Hypothalamus (tissue), 51 donors: ENCODE measurements at places on chromosomes 5 and 9.

- DNase-seq, result no peak
Observed at GRCh38 chr5:111685969-111686368, 71.0 kb downstream of the NREP start.

DNA sequence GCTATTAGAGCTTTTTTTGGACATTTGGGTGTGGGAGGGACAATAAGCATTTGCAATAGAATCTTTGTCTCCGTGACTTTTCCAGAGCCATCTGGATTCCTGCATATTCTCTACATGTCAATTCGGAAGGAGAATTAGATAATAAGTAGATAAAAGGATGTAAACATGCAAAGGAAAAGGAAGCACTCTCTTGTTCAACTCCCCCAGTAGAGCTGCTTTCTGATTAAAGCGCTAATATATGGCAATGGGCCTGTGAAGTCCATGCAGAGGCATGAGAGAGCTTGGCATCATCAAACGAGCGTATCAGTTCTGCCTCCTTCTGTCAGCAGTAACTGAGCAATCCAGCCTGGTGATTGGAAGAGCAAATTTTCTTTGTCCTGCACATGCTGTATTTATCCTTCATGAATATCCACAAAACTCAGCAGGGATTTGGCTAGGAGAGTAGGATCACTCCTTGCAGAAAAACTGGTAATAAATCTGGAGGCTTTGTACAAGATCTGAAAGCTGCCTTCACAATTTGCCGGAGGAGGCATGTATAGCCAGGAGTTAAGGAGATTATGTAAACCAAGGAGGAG lies 1752.9 kb downstream of the MAT2B start:
- no peak for DNase-seq

- DNase-seq, result no peak
Observed at GRCh38 chr9:70053864-70054263, 10.2 kb downstream of the MAMDC2 start.

- DNase-seq, result no peak
Observed at GRCh38 chr9:134258828-134259546, 67.3 kb upstream of the RXRA start.

- DNase-seq, result no peak
Observed at GRCh38 chr5:68259700-68260099, 44.1 kb downstream of the PIK3R1 start.

GRCh38 chr5:74028406-74028805 lies 402.4 kb downstream of the ARHGEF28 start:
- DNase-seq, result no peak

DNA sequence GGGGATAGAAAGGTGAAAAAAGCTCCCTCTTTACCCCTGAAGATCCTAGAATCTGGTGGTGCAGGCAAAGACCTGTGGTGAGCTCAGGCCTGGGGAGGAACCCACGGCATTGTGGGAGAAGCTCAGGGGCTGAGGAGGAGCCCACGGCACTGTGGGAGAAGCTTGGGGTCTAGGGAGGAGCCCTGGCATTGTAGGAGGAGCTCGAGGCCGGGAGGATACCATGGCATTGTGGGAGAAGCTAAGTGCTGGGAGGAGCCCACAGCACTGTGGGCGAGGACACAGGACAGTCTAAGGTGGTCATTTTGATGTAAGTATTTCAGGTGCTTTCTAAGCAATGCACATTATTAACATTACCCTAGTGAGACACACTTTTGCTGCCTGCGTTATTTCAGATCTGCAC lies 179.7 kb downstream of the HSD17B3 start:
- DNase-seq, result no peak

GRCh38 chr5:116084287-116084691 lies 536 bp upstream of the COMMD10 start:
- DNase-seq, result no peak

DNA sequence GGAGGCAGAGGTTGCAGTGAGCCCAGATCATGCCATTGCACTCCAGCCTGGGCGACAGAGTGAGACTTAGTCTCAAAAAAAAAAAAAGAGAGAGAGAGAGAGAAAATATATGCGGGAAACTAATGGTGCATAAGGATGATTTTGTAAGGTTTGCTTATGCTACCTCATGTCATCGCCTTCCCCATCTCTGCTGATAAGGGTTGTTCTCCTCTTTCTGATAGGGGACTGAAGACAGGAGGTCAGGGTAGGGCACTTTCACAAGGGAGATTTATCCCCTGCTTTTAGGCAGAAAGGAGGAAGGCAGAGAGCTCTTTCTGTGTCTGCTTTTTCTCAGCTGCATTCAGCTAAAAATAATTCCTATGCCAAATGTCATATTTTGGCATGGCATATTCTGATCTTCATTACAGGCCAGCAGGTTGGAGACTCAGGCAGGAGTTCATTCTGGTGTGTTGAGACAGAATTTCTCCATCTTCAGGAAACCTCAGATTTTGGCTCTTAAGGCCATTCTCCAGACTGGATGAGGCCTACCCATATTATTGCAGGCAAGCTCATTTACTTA lies 220.2 kb downstream of the AUH start:
- DNase-seq, result no peak

DNA sequence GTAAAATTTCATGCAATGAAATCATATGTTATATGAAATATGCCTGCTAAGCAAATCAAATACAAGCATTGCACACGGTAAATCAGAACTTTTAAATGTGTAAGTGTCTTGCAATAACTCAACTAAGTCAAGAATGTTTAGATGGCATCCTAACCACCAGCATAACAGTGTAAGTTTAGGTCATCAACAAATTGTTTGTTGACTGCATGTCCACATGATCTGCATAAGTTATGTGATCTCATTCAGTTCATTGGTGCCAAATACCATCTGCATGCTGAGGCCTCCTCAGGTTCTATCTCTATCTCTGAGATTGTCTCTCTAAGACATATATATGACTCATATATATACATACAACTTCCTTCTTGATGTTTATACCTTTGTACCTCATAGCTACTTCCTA lies 159.6 kb upstream of the STK32A start:
- DNase-seq, result no peak

DNA sequence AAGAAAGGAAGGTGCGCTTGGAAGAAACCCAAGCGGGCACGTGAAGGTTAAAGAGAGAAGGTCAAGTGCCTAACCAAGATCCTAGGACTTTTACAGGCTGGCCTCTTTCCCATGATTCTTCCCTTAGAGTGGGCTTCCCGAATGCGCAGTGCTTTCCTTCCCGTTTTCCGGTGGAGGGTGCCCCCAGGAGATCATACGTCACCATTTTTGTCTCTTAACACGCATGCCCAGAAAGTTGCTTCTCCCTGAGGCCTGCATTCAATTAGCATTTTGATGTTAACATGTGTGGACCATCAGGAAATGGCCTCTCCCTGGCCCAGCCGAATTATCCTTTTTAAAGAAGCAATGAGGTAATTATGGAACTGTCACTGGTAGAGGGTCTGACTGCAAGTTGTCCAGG lies 1.9 kb upstream of the RUSC2 start:
- DNase-seq, result no peak

- DNase-seq, result no peak
Observed at GRCh38 chr5:43150075-43150474, 29.4 kb downstream of the ZNF131 start.

DNA sequence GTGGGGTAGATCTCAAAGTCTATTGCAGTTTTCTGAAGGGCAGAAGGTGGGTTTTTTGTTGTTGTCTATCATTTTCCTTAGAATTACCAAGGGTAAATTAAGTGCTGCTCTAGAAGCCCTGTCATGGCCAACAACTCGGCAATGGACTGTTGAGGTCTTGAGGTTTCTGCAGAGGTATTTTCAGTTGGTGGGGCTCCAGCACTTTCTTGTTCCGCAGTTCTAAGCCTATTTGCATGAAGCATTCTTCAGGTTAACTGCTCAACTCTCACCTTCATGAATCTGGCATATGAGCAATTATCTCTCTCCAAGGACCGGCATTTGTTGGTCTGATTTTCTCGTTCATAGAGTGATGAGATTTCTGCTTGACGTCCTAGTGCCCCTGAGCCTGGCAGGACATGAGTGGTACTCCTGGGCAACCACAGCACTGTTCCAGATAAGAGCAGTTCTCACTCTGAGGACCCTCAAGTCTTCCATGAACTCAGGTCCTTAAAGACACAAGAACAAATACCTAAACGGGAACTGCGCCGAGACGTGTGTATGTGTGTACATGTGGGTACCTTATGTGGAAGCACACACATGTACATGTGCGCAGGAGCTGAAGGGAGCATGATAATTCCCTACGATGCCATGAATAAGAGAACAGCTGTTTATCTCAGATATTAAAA lies 544.5 kb downstream of the CSNK1G3 start:
- DNase-seq, result no peak

- no peak for DNase-seq
Observed at GRCh38 chr5:173114536-173114935, 29.8 kb upstream of the BNIP1 start.

GRCh38 chr9:34413231-34413852 lies 36.6 kb upstream of the MYORG start:
- peak; percentile 38 for DNase-seq

GRCh38 chr9:73805111-73805510 lies 653.4 kb downstream of the ANXA1 start:
- DNase-seq, result no peak

DNA sequence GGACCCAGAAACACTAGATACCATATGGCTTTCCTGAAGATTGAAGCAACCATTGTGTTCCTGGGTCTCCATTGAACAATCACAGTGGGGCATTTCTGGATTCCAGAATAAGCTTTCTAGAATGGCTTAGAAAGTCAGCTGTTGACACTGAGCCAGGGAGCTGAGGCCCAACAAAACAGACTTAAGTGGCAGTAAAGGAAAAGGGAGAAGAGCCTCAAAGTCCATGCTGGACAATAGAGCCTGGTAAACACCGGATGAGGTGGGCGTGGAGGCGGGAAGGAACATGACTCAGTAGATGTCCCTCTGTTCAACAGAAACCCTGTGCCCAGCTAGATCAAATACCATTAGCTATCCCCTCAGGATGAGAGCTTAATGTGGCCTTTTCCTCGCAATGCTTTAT lies 14.8 kb downstream of the SPARC start:
- DNase-seq, result no peak

- DNase-seq, result no peak
Observed at GRCh38 chr5:35316611-35317274, 86.5 kb upstream of the PRLR start.

DNA sequence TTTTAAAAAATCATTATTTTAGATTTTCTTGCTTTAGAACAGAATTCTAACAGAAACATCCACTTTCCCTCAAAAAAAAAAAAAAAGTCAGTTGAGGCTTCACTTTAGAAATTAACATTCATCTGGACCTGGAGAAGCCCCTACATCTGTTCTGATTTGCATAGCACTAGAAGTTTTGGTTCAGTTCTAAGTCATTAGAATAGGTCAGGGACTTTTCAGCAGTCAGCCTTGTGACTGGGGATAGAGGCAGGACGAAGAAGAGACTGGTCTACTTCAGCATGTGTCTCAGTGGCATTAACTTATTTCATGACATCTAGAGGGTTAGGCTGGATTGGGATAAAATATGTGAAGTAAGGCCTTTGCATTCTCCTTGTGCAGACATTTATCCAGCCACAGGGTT lies 215.8 kb upstream of the DAB2 start:
- DNase-seq, result no peak

- no peak for DNase-seq
Observed at GRCh38 chr9:35446012-35446411, 43.9 kb upstream of the RUSC2 start.

- no peak for DNase-seq
Observed at GRCh38 chr9:36762958-36763357, 190.3 kb downstream of the MELK start.

GRCh38 chr5:173775261-173776197 lies 112.6 kb upstream of the CPEB4 start:
- DNase-seq, result no peak

GRCh38 chr5:79689541-79690466 lies at the start of gene CMYA5:
CMYA5 (plus strand) TSS chr5:79689836; CDS start chr5:79689908, 72 bp downstream.
- DNase-seq, result no peak

GRCh38 chr5:33362915-33363314 lies 77.8 kb upstream of the TARS1 start:
- DNase-seq, result no peak

DNA sequence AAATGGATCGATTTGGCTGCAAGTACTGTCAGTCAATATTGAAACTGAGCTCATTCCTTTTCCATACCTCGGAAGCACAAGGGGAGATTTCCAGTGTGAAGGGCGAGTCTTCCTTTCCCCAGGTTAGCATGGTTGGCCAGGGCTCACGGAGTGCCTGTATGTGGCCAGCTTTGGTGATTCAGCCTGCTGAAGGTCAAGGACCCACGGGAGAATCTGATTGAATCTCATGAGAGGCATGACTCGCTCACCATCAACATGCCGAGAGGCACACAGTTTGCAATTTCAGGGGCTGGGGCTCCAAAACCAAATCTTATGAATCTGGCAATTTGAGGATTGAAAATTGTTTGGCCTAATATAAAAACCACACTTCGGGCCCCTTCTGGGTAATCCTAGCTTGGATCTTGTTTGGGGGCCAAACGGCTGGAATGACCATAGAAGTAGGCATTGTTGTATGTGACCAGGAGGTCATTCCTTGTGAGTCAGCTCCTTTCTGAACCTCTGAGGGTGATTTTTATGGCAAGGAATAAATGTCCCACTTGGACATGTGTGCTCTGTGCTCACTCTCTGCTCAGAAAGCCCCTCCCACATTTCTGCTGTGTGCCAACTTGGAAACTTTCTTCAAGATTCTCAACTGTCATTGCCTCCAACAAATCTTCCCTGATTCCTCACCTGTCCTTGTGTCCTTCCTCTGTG lies 69.8 kb downstream of the DOCK2 start:
- DNase-seq, result no peak

DNA sequence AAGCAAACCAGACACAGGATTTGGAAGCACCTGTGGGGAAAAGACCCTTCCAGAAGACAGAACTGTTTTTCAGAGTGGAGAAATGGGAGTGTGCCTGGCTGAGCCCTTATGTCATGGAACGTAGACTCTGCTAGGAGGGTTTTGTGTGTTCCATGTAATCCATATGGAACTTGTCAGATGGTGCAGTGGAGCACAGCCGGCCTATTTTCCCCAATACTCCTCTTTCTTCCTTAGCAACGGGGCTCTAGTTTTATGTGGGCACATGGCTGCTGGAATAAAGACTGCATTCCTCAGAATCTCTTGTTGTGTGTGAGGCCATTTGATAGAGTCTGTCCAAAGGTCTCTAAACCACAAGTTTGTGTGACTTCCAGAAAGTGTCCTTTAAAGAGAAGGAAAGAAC lies 284.0 kb downstream of the DRD1 start:
- no peak for DNase-seq

DNA sequence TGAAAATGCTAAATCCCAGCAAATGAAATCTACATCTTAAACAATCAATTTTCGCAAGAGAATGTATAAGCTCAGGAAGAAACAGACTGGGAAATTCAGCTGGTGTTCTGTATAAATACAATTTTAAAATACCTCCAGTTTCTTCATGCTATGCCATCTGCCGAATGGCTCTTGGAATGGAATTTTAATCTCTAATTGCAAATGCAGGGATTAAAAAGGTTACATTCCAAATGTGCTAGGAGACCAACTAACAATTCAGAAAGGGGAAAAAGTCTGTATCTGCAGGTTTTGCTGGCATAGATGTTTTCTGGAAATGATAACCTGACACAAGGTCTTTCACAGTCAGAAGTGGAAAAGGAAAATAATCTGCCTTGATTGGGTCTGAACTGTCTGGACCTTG lies 379.7 kb downstream of the MAT2B start:
- DNase-seq, result no peak

GRCh38 chr5:6873359-6873758 lies 160.1 kb downstream of the TENT4A start:
- no peak for DNase-seq
